ENCODE measurements at places on chromosomes 2 and 18.

- no peak for DNase-seq
Observed at GRCh38 chr2:15780234-15780633, 160.1 kb upstream of the MYCN start.

GRCh38 chr2:107383691-107384090 lies 443.0 kb upstream of the RGPD4 start:
- DNase-seq: no peak

- no peak for DNase-seq
Observed at GRCh38 chr2:100213595-100213994, 71.2 kb upstream of the AFF3 start.

GRCh38 chr2:204282525-204282924 lies 262.8 kb upstream of the PARD3B start:
- no peak for DNase-seq

DNA sequence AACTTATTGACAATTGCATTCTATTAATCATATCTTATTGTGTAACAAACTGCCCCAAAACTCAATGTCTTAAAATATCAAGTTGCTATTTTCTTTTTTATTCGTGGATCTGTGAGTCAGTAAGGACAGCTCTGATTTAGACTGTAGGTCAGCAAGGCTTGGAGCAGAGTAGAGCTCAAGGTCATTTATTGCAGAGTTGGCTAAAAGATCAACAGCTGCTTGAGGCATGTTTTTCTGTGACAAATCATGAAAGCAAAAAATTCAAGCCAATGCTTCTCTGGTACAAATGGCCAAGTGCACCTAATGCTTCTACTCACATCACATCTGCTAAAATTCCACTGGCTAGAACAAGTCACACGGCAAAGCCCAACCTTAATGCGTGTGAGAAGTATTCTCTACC lies 497.7 kb upstream of the LRATD1 start:
- DNase-seq: no peak

DNA sequence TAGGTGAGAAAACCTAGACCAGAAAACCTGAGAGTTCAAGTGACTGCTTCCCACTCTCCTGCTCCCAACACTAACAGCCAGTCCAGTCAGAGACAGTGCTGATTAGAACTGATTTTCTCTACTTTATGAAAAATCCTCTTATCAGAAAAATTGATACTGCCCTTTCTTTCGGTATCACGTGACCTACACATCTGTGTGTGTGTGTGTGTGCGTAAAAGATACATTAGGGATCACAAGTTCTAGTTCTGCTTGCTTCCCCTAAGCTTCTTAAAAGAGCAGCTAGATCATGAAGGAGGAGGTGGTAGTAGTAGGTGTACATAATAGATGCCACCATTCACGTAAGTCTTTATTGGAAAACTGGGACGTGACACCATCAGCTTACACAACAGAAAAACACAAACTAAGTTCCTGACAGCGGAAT lies 1.5 kb downstream of the ARL5A start:
- no peak for DNase-seq
